ENCODE measurements at places on chromosomes 5 and 9.
A peak's percentile ranks its signal among the peaks of the same experiment; 100 is the strongest.

GRCh38 chr5:99032234-99033013, 103.6 kb upstream of the CHD1 start:
- peak; percentile 48 for DNase-seq

DNA sequence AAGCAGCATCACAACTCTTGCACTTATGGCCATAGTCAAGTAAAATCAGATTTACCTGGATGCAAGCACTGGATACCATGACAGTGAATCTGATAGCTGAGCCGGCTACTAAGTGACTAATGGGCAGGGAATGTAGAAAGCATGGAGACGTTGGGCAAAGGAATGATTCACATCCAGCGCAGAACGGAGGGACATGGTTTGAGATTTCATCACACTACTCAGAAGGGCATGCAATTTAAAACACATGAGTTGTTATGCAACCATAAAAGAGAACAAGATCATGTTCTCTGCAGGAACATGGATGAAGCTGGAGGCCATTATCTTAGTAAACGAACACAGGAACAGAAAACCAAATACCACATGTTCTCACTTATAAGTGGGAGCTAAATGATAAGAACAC, 169.1 kb upstream of the PIK3R1 start:
- no peak for DNase-seq

GRCh38 chr5:9490494-9491097, 55.3 kb downstream of the SEMA5A start:
- no peak for DNase-seq

GRCh38 chr5:155878991-155879575, 447.9 kb upstream of the SGCD start:
- DNase-seq = no peak

- DNase-seq = no peak
Observed at GRCh38 chr5:131976414-131977211, 31.1 kb upstream of the MEIKIN start.

- no peak for DNase-seq
Observed at GRCh38 chr5:150352244-150353031, 5.1 kb upstream of the TCOF1 start.

- no peak for DNase-seq
Observed at GRCh38 chr9:84703793-84704192, 34.3 kb downstream of the NTRK2 start.

- DNase-seq = no peak
Observed at GRCh38 chr9:131411719-131412681, 18.1 kb downstream of the PRRC2B start.

- no peak for DNase-seq
Observed at GRCh38 chr9:89218040-89218928, 39.7 kb upstream of the SHC3 start.

DNA sequence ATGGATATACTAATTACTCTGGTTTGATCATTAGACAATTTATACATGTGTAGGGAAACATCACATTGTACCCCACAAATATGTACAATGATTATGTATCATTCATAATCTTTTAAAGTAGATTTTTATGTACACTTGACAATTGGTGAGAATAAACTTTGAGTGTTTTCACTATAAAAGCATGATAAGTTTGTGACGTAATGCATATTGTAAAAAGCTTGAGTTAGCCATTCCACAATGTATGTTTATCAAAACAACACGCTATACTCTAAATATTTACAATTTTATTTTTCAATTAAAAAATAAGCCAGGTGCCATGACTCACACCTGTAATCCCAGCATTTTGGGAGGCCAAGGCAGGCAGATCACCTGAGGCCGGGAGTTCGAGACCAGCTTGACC, 360.1 kb upstream of the ITGA1 start:
- DNase-seq = no peak

GRCh38 chr5:131541071-131541470, 94.0 kb downstream of the RAPGEF6 start:
- no peak for DNase-seq

DNA sequence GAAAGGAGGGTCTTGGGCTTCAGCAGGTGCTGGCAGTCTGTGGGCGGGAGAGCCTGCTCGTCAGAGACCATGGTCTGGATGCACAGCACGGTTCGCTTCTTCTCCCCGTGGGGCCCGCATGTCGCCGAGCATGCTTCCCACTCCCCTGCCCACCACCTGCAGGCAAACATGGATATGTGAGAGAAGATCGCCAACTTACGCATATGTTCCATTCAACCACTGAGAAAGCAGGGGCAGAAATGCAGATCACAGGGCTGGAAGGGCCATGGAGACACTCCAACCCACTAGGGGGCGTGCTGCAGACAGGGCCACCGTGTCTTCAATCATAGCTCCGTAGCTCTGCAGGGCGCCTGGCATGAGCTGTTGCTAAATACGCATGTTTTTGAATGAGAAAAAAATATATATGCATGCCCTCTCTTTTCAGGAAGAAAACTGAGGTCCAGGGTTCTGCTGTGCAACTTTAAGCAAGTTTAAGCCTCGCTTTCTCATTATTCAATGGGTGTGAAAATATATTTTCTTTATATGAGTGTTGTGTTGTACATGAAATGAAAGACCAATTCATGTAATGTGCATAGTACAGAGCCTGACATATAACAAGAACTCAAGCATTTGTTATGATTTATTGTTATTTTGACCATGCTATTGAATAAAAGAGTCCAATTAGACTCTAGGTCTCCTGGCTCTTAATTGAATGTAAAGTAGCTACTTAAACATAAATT, 148.0 kb downstream of the TARS1 start:
- peak; percentile 3 for DNase-seq

DNA sequence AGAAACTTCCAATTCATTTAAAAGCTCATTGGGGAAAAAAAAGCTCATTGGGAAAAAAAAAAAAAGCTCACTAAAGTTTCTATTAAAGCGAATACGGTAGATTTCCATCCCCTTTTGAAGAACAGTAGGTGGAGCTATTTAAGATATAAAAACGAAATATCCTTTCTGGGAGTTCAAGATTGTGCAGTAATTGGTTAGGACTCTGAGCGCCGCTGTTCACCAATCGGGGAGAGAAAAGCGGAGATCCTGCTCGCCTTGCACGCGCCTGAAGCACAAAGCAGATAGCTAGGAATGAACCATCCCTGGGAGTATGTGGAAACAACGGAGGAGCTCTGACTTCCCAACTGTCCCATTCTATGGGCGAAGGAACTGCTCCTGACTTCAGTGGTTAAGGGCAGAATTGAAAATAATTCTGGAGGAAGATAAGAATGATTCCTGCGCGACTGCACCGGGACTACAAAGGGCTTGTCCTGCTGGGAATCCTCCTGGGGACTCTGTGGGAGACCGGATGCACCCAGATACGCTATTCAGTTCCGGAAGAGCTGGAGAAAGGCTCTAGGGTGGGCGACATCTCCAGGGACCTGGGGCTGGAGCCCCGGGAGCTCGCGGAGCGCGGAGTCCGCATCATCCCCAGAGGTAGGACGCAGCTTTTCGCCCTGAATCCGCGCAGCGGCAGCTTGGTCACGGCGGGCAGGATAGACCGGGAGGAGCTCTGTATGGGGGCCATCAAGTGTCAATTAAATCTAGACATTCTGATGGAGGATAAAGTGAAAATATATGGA, at the start of gene PCDHGA12:
Gene PCDHGA12 (plus strand): TSS at position 176 of the 782 bp plus-strand sequence. CDS start 253 bp downstream, at position 429.
- DNase-seq = no peak

GRCh38 chr9:117616431-117616831, 87.8 kb upstream of the TLR4 start:
- DNase-seq = no peak

GRCh38 chr9:114286146-114286679, 36.7 kb upstream of the ORM1 start:
- no peak for DNase-seq

- DNase-seq = peak; percentile 5
Observed at GRCh38 chr5:132557478-132558172, 848 bp downstream of the RAD50 start.

DNA sequence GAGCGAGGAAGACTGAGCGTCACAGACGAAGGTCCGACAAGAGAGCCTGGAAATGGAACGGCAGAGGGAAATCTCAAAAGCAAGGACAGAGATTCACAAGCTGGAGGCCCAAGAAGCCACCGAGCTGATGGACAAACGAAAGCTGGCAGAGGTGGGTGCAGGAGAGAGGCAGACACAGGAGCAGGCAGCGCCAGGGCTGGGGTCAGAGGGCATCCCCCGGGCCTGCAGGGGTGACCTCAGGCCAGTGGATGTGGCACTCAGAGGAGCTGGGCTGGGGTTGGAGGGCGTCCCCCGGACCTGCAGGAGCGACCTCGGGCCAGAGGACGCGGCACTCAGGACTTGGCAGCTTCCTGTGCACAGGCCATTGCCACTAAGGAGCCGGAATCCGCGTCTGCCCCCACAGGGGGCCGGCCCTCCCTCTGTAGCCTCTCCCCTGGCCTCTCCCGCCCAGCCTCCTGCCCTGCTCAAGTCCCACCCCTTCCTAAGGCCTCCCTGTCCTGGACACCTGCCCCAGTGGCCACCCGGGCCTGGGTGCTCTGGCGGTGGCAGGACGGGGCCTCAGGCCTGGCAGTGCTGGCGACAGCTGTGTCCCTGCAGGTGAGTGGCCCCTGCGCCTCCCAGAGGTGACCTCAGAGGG, 40.4 kb downstream of the EXD3 start:
- DNase-seq = no peak

DNA sequence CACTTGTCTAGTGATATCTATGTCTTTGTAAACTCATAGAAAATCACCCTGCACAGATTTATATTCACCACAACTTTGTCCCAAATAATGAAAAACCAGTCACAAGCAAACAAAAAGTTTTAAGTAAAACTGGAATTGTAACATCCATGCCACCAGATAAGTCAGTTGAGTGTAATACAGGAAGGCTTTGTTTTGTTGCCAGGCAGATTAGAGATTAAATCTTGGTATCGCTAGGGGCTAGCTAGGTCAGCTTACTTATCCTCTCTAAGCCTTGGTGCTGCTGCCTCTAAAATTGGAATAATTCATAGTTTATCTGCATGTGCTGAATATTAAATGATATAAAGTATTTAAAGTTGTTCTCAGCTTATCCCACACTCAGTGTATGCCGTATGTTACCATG, 1062.5 kb downstream of the CDH9 start:
- no peak for DNase-seq

- DNase-seq = no peak
Observed at GRCh38 chr5:62938927-62939326, 360.3 kb downstream of the LRRC70 start.

DNA sequence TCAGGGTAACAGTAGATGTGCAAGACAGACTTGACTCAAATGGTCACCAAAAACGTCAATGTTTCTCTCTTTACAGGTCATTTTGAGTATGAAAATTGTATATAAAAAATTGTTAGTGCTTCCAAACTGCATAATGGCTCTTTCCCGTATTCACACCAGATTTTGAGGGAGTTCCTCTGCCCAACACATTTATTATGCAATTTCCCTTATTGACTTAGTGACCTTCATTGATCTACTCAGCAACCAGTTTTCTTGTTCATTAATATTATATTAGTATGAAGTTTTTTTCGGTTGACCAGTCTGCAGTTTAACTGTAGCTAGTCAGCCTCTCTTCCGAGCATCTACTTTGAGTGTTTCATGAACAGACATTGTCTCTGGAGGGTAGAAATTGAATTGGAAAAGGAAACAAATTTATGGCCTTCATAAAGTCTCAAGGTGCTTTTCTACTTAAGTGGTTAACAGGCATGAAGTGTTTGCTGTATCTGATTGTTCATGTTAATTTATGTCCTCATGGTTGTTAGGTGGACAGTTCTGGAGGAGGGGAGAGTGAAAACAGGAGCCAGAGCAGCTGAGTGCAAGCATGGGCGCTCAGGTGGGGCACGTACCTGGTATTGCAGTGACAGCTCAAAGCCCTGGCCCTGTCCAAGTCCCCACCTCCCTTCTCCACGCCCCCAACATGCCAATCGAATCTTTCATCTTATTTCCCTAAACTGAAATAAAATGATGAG, 240.2 kb downstream of the RFK start:
- no peak for DNase-seq

DNA sequence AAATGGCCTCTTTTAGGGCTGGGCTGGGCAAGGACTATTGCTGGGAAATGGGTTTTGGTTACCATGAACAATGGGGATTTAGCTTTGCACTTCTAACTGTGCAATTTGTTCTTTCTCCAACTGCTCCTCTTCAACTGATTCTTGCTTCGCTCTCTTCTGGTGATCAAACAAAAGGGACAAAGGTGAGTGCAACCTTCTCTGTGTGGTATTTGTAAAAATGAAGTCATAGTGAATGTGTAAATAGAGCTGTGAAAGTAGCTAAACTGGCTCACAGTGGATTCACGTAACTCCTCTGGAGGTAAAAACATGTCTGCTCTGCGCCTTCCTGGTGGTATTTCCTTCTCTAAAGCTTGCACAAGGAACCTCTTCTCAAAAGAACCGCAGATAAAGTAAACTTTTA, 20.9 kb upstream of the SPINK14 start:
- DNase-seq = no peak

- DNase-seq = peak; percentile 53
Observed at GRCh38 chr5:67166460-67167285, 29.9 kb downstream of the CD180 start.

- DNase-seq = no peak
Observed at GRCh38 chr9:88922091-88922490, 69.2 kb upstream of the S1PR3 start.

GRCh38 chr5:29054282-29054681, 2015.9 kb upstream of the CDH9 start:
- DNase-seq = no peak

DNA sequence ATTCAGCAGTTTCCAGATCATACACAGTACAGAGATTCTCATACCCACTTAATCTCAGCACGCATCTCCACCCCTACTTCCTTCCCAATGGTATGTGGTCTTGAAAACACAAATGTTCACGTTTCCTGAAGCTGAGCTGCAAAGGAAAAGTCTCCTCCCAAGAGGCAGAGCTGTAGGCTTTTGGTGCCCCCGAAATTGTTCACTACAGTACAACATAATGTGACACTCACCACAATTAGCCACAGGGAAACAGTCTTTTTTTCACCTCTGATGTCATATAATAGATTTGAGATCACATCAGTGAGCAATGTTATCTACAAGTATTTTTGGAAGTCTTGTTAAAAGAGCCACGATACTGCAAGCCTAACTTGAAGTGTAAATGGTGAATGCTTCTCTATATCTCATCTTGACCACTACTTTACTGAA, 40.2 kb downstream of the NFIB start:
- no peak for DNase-seq

DNA sequence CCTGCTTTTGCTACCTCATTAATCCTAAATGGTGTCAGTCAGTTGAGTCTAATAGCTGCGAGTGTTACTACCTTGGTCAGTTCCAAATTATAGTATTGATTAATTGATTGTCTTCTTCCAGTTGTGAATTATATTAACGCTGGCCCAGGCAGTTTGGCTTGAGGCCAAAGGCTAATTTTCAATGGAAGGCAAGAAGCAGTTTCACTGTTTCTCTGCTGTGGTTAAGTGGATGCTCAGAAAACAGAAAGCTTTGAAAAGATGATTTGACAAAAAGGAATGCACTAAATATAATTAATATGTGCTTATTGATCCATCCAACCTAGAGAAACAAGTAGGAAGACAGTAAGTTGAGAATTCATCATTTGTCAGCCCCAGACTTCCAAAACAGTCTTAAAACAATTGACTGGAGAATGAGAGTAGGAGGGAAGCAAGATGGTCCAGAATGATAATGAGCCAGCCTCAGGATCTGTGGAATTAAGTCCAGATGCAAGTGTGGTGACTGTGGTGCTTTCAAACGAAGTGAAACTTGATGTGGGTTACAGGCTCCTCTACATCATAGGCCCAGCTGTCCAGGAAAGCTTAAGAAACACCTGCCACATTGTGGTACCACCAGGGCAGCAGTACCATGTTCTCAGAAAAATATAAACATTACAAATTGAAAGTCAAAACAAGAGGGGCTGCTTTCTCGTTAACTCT, 1371.0 kb upstream of the DMAC1 start:
- DNase-seq = no peak
